SJCRH30 (cell line): ENCODE measurements at places on chromosomes 7 and 10.

- no peak for DNase-seq
Observed at GRCh38 chr7:21076574-21076973, 289.9 kb upstream of the SP8 start.

DNA sequence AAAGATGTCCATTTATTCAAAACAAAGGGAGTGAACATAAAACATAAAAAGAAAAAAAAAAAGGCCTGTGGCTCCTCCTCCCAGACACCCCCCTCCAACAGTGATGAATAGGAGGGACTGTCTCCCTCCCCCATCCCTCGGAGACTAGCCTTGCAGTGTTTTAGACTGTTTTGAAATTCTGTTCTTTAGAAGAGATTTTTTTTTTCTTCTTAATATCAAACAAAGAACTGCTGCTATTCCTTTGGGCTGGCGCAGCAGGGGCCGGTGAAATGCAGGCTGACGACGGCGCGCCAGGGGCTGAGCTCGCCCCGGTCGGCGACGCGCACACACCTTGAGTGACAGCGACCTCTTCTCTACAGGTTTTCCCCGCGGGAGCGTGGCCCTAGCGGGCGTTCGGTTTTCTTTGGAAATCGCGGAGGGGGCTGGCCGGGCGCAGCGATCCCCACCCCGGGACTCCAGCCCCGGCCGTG lies at the start of gene LANCL2:
Gene LANCL2, plus strand, starts transcription at position 133 of the 470 bp plus-strand sequence. CDS start 689 bp downstream, outside the sequence.
- no peak for DNase-seq

DNA sequence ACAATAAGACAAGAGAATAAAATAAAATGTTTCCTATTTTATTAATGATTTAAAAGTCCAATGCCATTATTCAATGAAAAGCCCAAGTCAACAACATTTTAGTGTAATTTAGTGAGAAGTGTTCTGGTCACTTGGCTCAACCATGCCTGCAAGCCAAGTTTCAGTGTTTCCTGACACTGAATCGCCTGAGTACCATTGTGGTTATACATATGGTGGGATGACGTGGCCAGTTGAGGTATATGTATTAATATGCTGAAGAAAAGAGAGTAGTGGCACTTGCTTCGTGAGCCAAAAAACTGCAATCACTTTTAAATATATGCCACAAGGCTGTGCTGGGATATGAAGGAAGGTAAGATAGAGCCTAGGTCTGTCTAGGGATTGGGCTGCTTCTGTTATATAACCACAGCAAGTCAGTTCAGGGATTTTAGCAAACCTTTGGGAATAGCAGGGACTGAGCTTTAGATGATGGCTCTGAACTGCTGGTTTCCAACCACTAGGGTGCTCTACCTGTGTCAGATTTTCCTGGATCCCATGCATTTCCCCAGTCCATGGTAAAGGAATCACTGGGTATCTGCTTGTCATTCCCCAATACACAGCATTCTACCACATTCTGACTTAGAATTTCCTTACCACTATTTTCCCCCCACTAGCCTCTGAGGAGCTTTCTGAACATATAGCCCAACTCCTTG lies 214.0 kb upstream of the PRPS1L1 start:
- DNase-seq, result no peak

DNA sequence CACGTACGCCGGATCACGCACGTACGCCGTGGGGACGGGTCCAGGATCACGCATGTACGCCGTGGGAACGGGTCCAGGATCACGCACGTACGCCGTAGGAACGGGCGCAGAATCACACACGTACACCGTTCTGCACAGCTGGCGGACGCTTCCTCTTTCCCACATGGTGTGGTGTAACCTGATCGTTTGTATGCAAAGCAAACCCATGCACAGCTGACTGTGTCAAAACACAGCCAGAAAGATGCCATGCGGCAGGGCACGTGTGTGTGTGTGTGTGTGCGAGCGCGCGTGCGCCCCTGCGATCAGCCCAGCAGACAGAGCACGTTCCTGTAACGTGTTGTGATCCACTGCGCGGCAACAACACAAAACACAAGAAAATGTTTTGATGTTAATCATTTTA lies 573.6 kb downstream of the DNAJB6 start:
- DNase-seq, result no peak

GRCh38 chr7:96685755-96686154 lies 23.9 kb downstream of the SEM1 start:
- no peak for DNase-seq

- no peak for DNase-seq
Observed at GRCh38 chr10:7436490-7437100, 25.8 kb upstream of the SFMBT2 start.

- no peak for DNase-seq
Observed at GRCh38 chr10:18557960-18558359, 93.4 kb downstream of the NSUN6 start.

DNA sequence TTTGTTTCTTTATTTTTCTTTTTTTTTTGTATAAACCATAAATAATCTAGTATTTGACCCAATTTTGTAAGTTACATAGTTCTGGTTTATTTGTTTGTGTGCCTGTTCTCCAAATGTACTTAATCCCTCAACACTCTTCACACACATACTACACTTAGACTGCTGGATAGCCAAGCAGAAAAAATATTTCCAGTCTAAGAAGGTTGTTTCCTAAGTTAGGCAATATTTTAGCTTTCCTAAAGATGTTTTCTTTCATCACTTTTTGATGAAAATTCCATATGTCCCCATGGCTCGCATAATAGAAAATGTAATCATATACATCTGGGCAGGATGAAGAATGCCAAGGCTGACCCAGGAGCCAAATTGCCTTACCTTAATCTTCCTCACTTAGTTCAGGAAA lies 105.3 kb downstream of the PPP1R3A start:
- no peak for DNase-seq

GRCh38 chr7:95365151-95365550 lies 31.0 kb downstream of the PON3 start:
- no peak for DNase-seq

GRCh38 chr7:30390736-30391636 lies 87.6 kb downstream of the NOD1 start:
- DNase-seq, result no peak

DNA sequence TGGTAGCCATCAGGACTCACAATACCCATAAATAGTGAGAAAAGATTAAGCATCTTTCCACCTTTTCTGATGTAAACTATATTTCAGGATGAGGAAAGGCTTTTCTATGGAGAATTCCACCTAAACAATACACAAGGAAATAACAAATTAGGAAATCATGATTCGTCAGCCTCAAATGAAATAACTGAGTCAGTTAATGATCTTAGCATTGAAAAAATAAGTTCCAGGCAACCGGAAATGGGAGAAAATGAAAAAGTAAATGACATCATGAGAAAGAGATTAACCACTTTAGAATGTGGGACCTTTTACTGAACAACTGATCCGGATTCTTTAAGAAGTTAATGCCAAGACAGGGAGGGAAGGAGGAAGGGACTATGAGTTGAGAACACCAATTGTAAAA lies 742.3 kb downstream of the TNS3 start:
- DNase-seq, result no peak

DNA sequence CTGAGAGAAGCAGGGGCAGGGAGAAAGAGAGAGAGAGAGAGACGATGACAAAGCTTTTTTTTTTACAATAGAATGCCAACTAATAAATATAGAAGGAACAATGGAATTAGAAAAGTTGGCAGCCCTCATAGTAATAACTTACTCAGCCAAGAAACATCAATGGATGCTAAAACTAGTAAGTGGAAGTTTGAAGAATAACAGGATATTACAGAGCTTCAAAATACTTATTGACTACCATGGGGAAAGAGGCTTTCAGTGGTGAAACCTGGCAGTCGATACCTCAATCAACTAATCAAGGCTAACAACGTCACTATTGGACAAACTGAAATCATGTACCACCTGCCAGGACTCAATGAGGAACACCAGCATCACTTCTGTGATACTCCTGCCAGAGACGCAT lies 100.5 kb upstream of the LRRC4 start:
- no peak for DNase-seq

GRCh38 chr7:31204071-31204470 lies 136.5 kb downstream of the NEUROD6 start:
- no peak for DNase-seq

- no peak for DNase-seq
Observed at GRCh38 chr10:24698270-24698669, 25.4 kb downstream of the ARHGAP21 start.

GRCh38 chr7:5696346-5697110 lies 84.9 kb downstream of the RNF216 start:
- DNase-seq, result no peak

DNA sequence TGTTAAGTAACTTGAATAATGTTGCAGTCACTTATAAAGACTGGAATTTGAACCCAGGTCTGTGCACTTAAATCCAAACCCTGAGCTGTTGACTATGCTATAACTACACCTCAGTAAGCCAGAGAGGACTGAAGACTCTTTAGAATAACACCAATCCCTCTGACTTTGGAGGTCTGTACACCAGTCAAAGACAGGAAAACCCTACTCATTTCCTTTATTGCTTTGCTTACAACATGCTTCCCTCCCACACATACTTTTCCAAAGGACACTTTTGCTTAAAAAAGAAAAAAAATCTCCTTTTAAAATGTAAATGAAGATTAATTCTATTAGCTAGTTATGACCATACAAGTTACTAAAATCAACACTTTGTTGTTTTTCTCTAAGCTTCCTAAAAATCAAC lies 184.7 kb upstream of the KCTD7 start:
- no peak for DNase-seq

GRCh38 chr10:18066947-18067346 lies 73.3 kb upstream of the CACNB2 start:
- DNase-seq, result no peak

DNA sequence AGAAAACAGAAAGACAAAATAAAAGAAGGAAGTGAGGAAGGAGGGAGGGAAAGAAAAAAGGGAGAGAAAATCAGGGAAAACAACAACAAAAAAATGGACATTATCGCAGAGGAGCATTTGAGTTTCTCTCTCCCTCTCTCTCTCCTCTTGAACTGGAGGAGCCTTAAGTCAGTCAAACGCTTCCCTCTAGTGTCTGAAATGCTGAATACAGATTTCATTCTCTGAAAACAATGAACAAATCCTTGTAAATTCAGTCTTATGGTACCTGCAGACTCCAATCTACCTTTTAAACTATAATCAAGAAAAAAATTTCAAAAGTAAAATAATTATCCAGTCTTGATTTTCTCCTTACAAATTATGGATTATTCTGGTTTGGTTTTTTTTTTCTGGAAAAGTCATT lies 89.2 kb upstream of the PFKP start:
- DNase-seq, result no peak

GRCh38 chr7:44489955-44490350 lies 505 bp downstream of the NUDCD3 start:
- no peak for DNase-seq

- DNase-seq, result no peak
Observed at GRCh38 chr7:54637712-54638396, 95.7 kb downstream of the VSTM2A start.

DNA sequence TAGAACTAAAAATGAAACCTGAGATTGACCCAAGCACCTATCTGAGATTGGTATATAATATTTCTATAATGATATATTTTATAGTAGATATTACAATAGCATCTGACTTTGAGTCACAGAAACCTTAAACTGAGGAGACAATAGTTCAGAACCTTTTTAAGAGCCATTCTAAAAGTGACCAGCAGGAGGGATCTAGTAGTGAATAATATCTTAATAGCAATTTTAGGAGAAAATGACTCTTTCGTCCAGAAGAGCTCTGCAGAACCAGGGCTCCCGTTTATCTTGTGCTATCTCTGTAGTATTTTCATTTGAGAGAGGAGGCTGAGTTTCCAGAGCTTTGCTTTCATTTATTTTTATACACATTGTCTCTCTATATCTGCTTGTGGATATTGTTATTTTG lies 68.1 kb downstream of the PODXL start:
- DNase-seq, result no peak

DNA sequence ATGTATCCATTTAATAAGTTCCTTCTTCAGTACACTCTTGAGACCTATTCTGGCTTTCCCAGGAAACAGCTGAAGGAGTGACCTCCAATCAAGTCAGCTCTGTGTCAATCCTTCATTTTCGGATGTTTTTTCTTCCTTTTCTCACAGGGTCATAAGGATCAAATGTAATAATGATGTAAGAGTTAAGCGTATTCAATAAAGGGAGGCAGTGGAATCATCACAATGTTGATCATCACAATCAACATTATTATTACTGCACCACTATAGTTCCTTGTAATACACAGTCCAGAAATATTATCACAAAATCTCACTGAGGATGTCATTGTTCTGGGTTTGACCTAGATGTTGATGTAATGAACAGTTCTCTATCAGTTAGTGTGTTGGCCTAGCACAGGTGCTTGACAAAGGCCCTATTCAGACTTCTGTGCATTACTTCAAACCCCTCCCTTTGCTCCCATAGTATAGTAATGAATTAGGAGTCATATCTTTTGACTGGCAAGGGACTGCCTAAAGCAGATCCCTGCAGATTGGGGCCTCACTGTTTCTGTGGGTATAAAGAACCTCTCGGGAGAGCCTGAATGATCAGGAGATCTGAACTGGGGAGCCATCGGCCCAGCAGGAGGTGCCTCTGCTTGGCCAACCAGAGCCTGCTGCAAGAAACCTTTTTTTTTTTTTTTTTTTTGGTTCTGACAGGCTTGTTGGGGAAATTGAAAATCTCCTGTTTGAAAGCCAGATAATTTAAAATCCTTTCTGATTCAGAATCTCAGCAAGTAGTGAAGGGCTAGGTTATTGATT lies 100.6 kb downstream of the KAT6B start:
- DNase-seq, result peak; percentile 76

GRCh38 chr7:98509836-98510235 lies 107.2 kb upstream of the NPTX2 start:
- no peak for DNase-seq

DNA sequence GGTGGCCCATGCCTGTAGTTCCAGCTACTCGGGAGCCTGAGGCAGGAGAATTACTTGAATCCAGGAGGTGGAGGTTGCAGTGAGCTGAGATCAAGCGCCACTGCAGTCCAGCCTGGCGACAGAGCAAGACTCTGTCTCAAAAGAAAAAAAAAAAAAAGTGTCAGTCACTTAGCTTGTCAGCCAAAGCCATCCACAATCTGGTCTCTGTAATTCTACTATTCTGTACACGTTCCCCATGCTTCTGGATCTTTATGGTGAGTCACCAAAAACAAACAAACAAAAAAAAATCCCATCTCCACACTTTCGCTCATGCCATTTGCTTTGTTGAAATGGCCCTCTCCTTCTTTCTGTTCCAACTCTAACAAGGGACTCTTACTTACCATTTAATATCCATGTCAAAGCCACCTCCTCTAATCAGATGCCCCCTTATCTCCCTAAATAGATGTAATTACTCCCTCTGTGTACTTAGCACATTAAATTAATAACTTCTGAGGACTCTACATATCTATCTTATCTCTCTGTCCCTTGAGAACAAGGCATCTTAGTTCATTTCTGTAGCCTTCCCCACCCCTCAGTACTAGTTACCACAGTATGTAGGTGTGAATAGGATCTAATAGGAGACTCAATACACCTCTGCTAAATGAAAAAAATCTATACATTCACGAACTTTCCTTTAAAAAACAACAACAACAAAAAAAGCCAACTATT lies 128.4 kb downstream of the ELMO1 start:
- peak; percentile 34 for DNase-seq

GRCh38 chr7:35253710-35254495 lies at the start of gene TBX20:
TBX20 (minus strand) TSS chr7:35254100; CDS start chr7:35253620, 480 bp downstream.
- DNase-seq, result peak; percentile 48

- DNase-seq, result peak; percentile 94
Observed at GRCh38 chr10:101244321-101245050, 15.2 kb upstream of the LBX1 start.
